Muscle of back (tissue), 13 donors: ENCODE measurements at places on chromosomes 7 and 10.

DNA sequence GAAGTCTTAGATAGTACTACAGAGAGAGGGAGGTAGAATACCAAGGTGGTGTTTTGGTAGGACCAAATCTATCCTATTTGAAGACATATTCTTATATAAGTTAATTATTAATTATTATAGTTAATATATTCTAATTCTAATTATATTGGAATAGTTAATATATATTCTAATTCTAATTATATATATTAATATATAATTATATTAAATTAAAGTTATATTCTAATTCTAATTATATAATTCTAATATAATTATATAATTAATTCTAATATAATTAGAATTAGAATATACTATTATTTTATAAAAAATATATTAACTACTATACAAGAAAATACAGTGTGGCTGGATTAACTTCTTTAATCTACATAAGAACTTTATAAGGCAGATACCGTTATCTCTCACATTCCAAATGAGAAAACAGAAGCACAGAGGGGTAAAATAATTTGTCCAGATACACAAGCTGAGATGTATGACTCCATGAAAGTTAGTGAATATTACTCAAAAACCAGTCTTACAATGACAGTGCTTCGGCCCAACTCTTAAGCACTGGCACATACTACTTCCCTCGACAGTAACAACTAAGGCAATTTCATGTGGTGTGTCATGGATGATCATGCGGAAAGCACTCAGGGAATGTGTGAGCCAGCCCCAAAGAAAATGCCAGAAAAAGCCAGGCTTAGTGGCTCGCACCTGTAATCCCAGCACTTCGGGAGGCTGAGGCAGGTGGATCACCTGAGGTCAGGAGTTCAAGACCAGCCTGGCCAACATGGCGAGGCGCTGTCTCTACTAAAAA lies 42.6 kb downstream of the TYW1B start:
- DNase-seq = no peak

GRCh38 chr10:9299966-9300365 lies 1245.5 kb downstream of the GATA3 start:
- no peak for DNase-seq

- DNase-seq = no peak
Measured at GRCh38 chr10:90394311-90394710, 463.5 kb downstream of the HTR7 start.

DNA sequence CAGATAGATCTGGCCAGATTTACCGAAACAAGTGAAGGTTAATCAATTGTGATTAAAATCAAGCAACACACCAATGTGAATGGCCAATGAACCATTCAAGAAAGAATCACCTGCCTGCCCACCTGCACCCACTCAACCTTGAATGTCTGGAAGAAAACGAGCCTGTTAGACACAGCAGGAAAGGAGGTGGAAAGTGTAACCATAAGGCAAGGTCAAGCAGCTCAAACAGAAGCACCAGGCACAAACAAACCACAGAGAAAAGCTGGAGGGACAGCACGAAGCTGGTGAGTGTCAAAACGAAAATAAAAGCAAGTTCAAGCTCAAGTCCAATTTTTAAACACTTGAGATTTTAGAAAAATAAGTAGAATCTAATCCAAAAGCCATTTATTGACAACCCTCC lies 64.9 kb downstream of the STEAP1B start:
- DNase-seq = no peak

- no peak for DNase-seq
Measured at GRCh38 chr10:96666741-96667140, 53.6 kb downstream of the PIK3AP1 start.

GRCh38 chr10:109770663-109771062 lies 152.6 kb downstream of the XPNPEP1 start:
- DNase-seq = no peak

GRCh38 chr10:60820093-60820754 lies 41.9 kb downstream of the CDK1 start:
- DNase-seq = no peak

- DNase-seq = no peak
Measured at GRCh38 chr7:3034591-3035150, 9.0 kb downstream of the CARD11 start.

- DNase-seq = no peak
Measured at GRCh38 chr10:34996843-34997242, 93.3 kb downstream of the CUL2 start.

- DNase-seq = no peak
Measured at GRCh38 chr10:14438057-14438456, 107.3 kb upstream of the FRMD4A start.

GRCh38 chr10:33623669-33624068 lies 289.2 kb upstream of the NRP1 start:
- DNase-seq = no peak

GRCh38 chr7:3670898-3671297 lies 369.8 kb downstream of the SDK1 start:
- no peak for DNase-seq

GRCh38 chr7:131218727-131219128 lies 108.9 kb upstream of the MKLN1 start:
- DNase-seq = no peak

DNA sequence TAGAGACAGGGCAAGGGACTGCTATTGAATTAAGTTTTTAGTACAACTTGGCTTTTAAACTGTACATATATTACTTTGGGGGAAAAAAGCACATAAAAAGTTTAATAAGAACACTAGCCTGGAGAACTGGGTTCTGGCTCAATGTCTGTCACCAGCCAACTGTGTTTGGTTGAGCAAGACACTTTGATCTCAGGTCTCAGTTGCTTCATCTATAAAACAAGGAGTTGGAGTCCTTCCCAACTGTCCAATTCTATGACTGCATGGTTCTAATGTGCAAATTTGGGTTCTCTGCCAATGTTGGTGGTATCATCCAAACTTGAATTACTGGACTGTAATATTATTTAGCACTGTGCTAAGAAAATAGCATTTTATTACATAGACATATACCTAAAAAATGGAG lies 50.3 kb downstream of the ATXN7L1 start:
- no peak for DNase-seq

GRCh38 chr7:113144817-113145216 lies 26.5 kb upstream of the SMIM30 start:
- DNase-seq = no peak

- no peak for DNase-seq
Measured at GRCh38 chr7:2138146-2138765, 94.5 kb downstream of the MAD1L1 start.

- no peak for DNase-seq
Measured at GRCh38 chr10:120382360-120382759, 74.7 kb upstream of the PLPP4 start.

- no peak for DNase-seq
Measured at GRCh38 chr10:68813559-68813958, 13.8 kb upstream of the STOX1 start.
